Iris pigment epithelial cell (primary cell): ENCODE measurements at places on chromosomes 1 and 21.
A peak's percentile ranks its signal among the peaks of the same experiment; 100 is the strongest.

DNA sequence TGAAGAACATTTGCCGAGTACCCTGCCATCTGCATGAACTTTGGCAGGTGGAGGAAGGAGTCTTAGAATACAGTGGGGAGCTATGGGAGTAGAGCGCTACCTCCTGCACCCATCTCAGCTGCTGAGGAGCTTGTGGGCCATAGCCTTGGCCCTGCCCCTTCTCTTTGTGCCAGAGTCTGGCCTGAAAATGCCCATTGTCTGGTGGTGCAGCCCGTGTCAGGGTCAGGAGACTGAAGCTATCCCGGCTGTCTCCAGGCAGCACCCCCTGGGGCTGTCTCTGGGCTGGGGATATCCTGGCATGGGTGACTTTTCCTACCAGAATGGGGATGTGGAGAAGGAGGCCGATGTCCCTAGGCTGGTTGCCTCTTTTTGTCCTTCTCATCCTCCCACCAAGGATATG lies 7.3 kb downstream of the IPO13 start:
- no peak for DNase-seq

GRCh38 chr1:59699227-59699847 lies 115.4 kb upstream of the HOOK1 start:
- DNase-seq: peak; percentile 43

DNA sequence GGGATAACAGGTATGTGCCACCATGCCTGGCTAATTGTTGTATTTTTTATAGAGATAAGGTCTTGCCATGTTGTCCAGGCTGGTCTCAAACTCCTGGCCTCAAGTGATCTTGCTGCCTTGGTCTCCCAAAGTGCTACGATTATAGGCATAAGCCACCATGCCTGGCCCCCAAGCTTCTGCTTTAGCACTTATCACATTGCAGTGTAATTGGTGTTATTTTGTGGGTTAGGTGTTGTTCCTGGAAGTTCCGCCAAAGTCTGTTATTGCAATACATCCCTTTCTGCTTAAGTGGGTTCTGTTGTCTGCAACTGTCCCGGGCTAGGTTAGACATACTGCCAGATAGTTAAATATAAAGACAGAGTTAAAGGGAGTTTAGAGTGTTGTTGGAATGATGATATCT lies 3.4 kb downstream of the ZCCHC17 start:
- DNase-seq: no peak

- no peak for DNase-seq
Observed at GRCh38 chr1:31072304-31072746, 6.8 kb upstream of the PUM1 start.

GRCh38 chr21:39686646-39687468 lies 58.1 kb upstream of the IGSF5 start:
- DNase-seq: no peak

- DNase-seq: no peak
Observed at GRCh38 chr1:112982328-112982727, 26.3 kb upstream of the SLC16A1 start.

DNA sequence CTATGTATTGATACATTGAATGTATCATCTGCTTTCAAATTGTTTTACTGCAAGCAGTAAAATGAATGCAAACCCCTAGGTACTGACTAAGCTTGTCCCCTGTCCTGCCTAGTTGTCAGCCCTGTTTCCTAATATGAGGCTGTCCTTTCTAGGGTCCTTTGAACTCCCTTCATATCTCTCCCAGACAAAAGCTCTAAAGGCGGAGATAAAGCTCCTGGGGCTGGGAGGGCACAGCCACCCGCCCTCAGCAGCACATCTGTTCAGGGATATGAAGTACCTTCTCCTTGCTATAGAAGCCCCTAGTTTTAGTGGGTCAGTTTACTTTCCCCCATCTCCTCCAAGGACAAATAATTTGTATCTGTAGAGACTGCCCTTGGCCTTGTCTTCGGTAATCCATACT lies 93.1 kb upstream of the ETS2 start:
- DNase-seq: no peak

GRCh38 chr1:54627196-54627595 lies 3.9 kb upstream of the FAM151A start:
- DNase-seq: no peak

DNA sequence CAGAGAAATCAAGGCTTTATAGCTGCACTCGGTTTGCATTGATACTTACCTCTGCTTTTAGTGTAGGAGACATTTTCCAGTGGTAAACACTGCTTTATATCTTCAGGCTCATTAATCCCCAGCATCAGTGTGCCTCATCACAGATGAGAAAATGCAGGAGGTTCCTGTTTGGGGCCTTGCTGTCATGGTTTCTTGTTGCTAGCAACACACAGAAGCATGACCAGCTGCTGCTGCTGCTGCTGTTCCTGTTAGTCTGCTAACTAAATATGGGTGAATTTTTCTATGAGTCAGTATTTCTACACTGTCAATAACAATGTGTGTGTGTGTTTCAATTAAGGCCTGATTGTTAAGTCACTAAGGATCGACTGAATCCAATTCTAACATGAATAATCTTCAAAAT lies 85.8 kb upstream of the RGS1 start:
- DNase-seq: peak; percentile 98

DNA sequence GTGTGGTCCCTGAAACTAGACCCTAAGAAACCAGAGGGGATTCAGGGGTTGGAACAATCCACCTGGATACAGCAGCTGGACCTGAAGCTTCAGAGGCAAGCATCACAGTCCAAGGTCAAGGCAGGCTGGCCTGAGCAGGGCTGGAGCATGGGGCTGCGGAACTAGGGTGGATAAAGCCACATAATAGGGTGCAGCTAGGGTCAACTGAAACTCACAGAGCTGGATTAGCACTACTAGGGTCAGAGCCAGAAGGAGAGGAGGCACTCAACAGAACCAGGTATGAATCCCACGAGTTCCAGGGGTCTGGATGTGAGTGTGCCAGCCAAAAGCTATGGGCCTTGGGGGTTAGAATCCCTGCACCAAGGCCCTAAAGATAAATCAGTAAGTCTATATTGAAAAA lies 231.0 kb upstream of the KIAA0040 start:
- DNase-seq: no peak

DNA sequence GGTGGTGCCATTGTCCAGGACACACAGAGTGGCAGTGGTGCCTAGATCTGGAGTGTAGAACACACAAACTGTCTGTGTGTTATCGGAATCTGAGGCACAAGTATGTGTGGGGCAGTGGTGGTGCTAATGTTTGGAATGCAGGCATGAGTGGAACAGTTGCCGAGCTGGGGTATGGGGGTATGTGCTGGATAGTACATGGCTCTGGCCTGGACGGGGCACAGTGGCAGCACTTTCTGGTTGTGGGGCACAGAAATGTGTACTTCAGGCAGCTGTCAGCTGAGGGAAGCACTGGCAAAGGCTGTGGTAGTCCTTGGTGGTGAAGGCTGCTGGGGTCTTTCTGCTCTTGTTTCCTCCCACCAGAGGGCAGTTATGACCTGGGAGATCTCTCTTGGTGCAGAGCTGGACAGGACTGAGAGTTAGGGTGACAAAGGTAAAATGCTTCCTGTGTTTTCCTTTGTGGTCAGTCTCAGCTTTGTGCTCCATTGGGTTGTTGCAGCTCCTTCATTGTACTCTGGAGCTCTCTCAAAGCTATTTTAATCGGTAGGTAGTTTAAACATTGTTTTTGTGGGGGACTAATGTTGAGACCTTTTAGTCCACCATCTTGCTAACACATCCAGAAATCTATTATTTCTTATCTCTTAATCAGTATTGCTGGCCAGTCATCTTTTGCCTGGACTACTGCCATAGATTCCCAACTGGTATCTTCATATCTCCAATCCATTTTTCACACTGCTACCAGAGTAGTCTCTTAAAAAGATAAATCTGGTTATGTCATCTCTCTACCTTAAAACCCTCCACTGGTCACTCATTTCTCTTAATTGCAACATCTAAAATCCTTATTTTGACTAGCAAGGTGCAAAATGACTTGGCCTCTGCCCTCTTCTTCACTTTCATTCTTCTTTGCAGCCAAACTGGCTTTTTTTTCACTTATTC lies 83.9 kb upstream of the NBPF4 start:
- DNase-seq: no peak

DNA sequence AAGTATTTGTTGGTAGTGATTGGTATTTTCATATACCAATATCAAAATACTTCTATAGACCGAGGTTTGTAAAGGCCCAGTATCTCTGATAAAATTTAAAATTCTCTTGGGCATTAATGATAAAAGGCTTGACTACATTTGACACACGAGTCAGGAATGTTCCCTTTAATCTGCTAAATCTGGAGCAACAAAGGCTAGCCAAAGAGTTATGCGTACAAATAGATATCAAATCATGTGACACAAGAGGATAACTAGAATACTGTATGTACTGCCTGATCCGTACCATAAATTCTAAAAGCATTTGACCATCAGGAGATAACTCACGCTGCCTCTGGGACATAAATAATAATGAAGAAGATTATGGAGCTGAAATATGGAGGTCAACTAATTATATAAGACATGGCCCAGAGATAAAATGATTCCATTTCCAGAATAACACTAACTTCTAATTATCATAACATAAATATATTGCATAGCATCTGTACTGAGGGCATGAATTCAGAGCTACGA lies 64.2 kb upstream of the SH3GLB1 start:
- peak; percentile 53 for DNase-seq

- peak; percentile 70 for DNase-seq
Observed at GRCh38 chr1:31102501-31102950, 37.0 kb upstream of the PUM1 start.
